ENCODE measurements at places on chromosomes 16 and 17.

GRCh38 chr17:47997586-47997985 is 26.7 kb downstream of the CDK5RAP3 start:
- DNase-seq = no peak

GRCh38 chr16:66961914-66962313 is 848 bp downstream of the CES3 start:
- peak; percentile 35 for DNase-seq

DNA sequence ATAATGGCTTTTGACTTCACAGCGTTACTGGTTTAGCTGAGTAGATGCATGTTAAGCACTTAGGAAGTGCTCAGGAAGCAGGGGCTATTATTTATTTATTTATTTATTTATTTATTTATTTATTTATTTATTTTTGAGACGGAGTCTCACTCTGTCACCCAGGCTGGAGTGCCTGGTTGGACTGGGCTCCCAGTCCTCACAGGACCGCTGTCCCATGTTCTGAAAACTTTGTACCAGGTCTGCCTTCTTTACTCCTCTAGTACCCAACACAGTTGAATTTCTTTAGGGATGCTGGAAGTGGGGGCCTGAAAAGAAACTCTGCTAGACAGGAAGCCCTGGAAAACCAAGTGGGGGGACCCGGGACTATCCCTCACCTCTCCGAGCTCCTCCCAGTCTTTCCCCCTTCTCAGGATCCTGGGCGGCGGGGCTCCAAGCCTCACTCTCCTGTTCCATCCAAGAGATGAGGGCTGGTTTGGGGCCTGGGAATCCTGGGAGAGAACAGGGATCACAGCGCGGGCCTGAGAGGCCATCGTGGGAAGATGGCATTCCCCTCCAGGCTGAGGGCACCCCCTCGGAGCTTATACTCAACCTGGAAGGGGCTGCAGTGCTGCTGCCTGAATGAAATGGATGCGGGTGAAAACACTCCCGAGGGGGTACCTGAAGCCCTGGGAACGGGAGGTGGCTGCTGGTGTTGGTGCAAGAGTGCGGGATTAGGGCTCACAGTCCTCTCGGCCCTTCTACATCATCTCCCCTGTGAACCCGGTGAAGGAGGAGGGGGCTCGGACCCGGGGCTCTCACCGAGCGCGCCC is 674 bp downstream of the ZNF688 start:
- DNase-seq = no peak

DNA sequence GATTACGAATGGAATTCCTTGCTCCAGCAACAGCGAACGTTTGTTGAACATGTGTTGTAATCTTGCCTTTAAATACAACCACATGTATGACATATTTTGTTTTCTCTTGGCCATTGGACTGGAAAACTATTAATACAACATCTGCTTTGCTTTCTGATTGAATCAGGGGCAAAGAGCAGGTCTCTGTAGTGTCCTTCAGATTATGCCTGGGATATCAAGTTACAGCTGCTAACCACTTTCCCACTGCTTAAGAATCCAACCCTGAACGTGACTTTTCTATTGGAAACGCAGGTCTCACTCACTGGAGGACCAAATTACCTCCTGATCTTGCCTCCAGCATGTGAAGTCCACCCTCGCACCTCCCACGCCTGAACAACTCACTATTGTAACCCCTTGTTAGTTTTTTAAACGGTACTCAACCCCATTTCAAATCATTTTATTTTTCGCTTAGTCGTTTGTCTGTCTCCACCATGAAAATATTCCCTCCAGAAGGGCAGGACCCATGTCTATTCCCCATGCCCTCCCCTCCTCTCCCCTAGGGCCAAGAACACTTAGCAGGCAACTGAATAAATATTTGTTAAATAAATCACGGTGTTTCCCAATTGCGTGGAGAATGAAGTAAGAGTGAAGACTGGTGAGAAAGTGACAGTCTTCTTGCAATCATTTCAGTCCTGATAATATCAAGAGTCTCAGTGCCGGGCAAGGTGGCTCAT is 57.4 kb upstream of the MRTFB start:
- DNase-seq = no peak

- peak; percentile 26 for DNase-seq
Observed at GRCh38 chr16:53090591-53091411, 36.0 kb downstream of the CHD9 start.

Data from activated CD4-positive, alpha-beta T cell treated with anti-CD3 and anti-CD28 coated beads, Interleukin-10, Interleukin-2, amounts not matched to agents 100 ng/mL and 50 ng/mL, durations not matched to agents 16 hours and 8 hours (primary cell).